ENCODE measurements at places on chromosomes 3 and 15.

GRCh38 chr15:40102897-40103858 lies 5.5 kb downstream of the BMF start:
- no peak for DNase-seq

GRCh38 chr3:122944671-122945161 lies 82.8 kb downstream of the SEMA5B start:
- no peak for DNase-seq

- DNase-seq: no peak
Observed at GRCh38 chr3:174495311-174495710, 363.8 kb upstream of the NAALADL2 start.

DNA sequence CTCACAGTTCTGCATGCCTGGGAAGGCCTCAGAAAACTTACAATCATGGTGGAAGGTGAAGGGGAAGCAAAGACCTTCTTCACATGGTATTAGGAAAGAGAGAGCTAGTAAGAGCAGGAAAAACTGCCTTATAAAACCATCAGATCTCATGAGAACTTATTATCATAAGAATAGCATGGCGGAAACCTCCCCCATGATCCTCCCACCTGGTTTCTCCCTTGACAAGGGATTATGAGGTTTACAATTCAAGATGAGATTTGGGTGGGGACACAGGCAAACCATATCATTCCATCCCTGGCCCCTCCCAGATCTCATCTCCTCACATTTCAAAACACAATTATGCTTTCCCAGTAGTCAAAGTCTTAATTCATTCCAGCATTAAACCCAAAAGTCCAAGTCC lies 34.6 kb upstream of the TMEM45A start:
- DNase-seq: no peak

GRCh38 chr3:175737646-175738572 lies 878.8 kb downstream of the NAALADL2 start:
- DNase-seq: no peak

DNA sequence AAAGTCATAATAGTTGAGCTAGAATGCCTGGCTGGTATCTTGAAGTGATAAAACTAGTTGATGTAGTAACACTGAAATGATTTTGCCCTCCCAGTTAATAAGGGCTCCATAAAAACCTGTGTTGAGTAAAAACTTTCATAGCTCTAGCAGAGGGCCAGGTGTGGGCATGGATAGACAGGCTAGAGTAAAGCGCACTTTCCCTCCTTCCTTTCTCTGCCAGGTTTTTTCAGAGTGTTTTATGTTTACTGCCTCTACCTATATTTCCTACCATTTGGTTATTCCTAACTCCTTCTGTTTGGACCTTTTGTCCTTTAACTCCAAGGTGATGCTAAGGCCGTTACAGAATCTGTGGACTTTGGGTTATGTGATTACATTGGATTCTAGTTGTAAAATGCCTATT lies 25.3 kb downstream of the CHD2 start:
- no peak for DNase-seq

GRCh38 chr3:125024817-125025216 lies 31.0 kb downstream of the HEG1 start:
- DNase-seq: no peak

DNA sequence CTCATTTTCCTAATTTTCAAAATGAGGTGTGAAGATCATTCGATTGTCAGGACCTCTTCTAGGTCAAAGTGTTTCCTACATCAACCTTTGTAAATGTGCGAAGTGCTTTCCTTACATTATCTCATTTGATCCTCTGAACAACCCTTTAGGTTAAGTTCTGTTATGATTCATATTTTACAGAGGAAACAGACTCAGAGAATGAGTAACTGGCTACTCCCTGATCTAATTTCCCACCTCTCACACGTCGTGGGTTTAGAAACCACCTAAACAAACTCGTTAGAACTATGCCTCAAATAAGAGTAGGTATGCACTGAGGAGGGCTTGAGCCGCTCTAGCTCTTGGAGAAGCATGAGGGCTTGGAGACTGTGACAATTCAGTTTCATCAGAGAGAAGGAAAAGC lies 148.6 kb downstream of the CD47 start:
- no peak for DNase-seq

DNA sequence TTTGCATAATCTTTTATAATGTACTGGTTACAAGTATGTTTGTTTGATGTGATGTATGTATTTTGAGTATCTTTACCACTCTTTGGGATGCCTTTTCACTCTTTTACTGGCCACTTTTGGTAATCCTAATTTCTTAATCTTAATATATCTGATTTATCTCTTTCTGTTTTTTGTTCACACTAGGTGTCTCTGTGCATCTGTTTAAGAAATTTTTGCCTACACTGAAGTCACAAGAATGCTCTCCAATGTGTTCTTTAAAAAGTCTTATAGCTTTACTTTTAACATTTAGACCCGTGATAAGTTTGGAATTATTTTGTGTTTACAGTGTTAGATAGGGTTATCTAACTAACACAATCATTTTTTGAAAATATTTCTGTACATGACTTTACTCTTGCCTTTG lies 659.1 kb downstream of the SI start:
- DNase-seq: no peak

GRCh38 chr3:49937090-49937489 lies 2.9 kb upstream of the RBM6 start:
- DNase-seq: no peak

- no peak for DNase-seq
Observed at GRCh38 chr15:44312108-44312507, 23.6 kb downstream of the GOLM2 start.

GRCh38 chr3:66093981-66094380 lies 55.3 kb upstream of the MAGI1 start:
- DNase-seq: no peak

DNA sequence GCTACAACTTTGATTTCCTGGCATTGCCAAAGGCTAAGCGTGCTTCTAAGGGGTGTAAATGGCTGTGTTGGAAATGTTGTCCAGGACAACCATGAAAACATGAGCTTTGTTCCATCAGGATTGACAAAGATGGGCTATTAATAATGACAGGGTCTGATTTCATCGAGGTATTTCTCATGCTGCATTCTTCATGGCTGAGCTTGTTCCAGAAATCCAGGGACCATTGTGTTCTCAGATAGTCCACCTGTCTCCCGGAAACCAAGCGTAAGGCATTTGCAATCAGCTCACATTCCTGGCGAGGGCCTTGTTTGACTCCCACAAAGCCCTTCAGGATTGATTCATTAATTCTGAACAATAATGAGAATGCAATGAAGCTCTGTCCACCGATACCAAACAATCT lies 111.3 kb downstream of the CD47 start:
- no peak for DNase-seq

DNA sequence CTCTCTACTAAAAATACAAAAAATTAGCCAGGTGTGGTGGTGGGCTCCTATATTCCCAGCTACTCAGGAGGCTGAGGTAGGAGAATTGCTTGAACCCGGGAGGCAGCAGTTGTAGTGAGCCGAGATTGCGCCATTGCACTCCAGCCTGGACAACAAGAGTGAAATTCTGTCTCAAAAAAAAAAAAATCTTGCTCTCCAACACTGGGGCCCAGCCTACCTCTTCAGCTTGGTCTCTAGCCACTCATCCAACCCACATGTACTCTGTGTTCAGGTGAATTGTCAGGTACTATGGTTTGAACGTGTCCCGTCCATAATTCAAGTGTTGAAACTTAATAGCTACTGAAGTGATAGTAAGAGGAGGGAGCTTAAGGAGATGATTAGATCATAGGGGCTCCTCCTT lies 22.4 kb upstream of the RAB7A start:
- no peak for DNase-seq

DNA sequence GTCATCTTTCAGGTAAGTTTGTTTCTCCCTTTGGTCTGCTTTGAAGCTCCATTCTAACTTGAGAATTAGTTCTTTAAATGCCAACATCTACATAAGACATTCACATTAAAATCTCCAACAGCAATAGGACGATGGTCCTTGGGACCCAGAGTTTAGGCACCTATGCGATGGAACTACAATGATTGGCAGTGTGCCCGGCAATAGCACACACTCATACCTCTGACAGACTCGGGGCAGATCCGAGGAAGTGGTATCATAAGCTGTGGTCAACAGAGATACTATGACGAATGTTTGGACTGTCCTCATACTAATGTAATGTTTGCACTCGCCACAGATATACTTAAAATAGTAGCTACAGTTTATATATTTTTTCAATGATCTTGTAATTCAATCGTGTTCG lies 34.2 kb upstream of the NR2F2 start:
- DNase-seq: no peak

DNA sequence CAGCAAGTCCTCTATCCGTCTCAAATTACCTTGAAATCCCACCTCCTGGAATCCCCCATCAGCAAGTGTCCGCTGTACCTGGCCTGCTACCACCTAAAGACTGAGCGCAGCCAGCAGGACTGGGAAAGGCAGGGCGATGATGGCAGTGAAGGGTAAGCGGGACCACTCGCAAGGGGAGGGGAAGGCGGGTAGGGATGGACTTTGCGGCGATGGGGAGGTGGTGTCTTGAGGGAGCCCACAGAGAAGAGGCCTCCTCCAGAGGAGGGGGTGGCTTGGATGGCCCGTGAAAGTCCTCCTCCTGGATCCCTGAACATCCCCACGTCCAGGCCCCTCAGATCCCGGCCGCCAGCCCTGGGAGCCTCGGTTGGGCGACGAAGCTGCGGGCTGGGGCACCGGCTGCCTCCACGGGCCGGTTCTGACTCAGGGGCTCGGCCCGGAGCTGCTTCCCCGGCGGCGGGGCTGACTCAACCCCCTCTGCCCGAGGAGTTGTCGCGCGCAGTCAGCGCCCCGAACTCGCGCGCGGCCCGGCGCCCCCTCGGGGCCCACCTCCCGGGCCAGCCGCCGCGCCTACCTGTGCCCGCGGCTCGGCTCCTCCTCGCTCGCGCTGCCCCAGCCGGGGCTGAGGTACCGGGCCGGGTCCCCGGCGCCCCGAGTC lies 512 bp downstream of the LARP6 start:
- no peak for DNase-seq

DNA sequence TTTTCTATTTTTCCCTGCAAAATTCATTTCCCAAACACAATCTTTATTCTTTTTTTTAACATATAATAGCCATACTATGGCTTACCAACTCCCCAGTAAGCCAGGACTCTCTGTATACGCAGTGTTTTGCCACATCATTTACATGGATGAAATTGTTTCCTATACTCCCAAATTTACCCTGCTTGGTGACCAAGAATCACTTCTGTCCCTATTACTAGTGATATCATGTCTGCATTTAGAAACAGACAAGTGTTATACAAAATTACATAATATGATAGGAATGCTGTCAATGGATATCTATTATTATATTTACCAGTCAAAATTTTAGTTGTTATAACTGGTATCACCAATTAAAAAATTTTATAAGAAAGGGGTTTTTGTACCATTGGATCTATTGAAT lies 77.8 kb downstream of the LIPC start:
- DNase-seq: no peak

GRCh38 chr15:75732177-75732808 lies 19.6 kb upstream of the CSPG4 start:
- no peak for DNase-seq

DNA sequence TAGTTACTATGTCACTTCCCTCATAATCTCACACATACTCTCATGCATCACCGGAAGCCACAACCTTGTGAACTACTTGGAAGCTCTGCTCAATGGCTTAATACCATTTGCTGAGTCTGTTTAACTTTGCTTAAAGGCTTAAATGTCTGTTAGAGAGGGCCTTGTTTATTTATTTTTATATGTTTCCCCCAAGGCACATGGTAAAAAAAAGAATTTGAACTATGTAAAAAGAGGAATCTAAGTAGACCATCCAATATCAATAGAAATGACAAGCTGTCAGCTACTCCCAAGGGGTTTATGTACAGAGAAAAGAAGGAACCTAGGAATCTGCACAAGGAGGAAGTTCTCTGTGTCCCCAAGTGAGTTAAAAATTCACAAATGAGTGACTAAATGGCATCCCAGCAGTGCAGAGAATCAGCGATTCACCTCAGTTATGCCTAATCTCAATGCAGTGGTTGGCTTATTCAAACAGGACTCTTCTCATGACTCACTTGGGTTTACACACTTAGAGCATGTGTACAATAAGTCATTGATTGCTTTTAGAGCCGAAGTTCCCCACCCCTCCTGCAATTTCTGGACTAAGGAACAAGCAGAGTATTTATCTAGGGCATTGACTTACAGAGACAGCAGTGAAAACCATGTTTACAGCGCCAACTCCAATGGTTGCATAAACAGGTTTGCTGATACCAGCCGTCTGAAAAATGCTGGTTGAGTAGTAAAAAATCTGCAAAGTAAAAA lies 24.4 kb downstream of the SLC2A2 start:
- no peak for DNase-seq

GRCh38 chr3:142976621-142977398 lies 13.3 kb upstream of the PAQR9 start:
- DNase-seq: no peak

DNA sequence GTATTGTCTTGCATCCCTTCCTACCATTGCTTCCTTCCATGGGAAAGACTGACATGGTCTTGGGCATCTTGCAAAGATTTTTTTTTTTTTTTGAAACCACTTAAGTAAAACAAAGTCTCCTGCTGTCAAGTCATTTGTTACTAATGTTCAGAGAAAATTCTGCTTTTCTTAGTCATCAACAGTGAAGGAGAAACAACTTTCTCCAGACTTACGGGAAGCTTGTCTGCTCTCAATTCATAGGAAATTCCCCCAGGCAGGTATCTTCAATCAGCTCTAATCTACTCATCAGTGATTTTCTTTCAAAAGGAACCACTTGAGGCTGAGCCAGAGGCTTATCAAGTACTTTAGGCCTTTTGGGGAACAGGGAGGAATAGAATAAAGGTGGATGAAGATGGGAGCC lies 15.9 kb upstream of the DRD3 start:
- no peak for DNase-seq

DNA sequence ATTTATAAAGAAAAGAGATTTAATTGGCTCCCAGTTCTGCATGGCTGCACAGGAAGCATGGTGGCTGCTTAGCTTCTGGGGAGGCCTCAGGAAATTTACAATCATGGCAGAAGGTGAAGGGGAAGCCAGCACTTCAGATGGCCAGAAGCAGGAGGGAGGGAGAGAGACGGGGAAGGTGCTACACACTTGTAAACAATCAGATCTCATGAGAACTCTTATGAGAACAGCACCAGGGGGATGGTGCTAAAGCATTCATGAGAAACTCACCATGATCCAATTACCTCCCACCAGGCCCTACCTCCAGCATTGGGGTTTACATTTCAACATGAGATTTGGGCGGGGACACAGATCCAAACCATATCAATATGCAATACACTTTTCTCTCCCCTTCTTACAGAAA lies 73.7 kb downstream of the ECT2 start:
- DNase-seq: no peak
